Activated CD4-positive, alpha-beta T cell treated with anti-CD3 and anti-CD28 coated beads, Interleukin-2, amount 50 U/mL, for 24 hours (primary cell): ENCODE measurements at places on chromosomes 2 and 18.
A peak's percentile ranks its signal among the peaks of the same experiment; 100 is the strongest.

- DNase-seq, result peak; percentile 50
Observed at GRCh38 chr2:161273038-161273760, 35.0 kb upstream of the PSMD14 start.

GRCh38 chr2:191607096-191607495, 70.8 kb upstream of the NABP1 start:
- no peak for DNase-seq

DNA sequence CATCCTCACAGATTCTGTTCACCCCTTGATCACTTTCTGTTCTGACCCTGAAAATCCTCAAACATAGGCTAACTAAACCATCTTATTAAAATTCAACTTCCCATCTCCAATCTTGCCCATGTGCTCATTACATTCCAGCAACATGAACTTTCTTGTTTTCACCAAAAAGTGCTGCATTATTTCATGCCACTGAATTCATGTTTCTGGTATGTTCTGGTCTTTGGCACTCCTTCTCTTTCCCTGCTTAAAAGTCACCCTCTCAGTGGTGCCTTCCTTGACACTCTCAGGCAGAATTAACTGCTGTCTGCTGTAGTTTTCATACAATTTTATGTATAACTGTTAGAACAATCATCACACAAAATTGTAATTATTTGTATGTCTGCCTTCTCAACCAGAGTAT, 247.7 kb upstream of the RBMS1 start:
- DNase-seq, result no peak

DNA sequence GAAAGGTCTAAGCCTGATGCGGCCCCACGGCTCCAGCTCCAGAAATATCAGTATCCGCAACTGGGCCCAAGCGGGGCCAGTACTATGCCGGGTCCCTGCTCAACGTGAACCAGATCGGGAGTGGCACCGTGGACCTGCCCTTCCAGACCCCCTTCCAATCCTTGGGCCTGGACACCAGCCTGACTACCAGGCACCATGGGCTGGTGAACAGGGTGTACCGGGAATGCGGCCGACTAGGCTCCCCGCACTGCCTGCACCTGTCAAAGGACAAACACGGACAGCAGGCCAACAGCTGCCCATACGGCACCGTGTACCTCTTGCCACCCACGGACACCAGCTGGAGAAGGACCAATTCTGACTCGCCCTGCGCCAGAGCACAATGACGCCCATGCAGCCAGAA, 1196.9 kb upstream of the CHAC2 start:
- no peak for DNase-seq

GRCh38 chr2:171389780-171390179, 44.0 kb downstream of the METTL8 start:
- DNase-seq, result no peak

DNA sequence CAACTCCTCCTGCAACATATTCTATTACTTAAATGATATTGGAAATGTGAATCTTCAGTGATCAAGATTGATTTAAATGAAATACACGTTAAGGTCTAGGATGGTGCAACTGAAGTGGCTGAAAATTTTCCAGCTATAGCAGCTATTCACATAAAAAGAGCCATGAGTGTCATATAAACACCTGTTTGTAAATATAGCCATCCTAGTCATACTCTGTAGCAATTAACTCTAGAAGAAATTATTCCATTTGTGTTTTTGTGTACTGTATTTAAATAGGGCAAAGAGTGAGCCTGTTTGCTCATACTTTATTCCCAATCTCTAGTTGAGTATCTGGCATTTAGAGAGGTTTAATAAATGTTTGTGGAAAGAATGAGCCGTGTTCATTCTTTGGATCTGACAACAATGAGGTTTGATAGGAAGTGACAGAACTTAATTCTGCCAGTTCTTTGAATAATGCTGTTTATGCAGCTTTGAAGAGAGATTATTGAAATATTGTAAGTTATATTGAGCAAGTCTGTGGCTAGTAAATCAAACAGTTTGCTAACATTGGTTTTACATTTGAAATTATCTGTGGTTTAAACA, 49.7 kb downstream of the BABAM2 start:
- DNase-seq, result no peak

DNA sequence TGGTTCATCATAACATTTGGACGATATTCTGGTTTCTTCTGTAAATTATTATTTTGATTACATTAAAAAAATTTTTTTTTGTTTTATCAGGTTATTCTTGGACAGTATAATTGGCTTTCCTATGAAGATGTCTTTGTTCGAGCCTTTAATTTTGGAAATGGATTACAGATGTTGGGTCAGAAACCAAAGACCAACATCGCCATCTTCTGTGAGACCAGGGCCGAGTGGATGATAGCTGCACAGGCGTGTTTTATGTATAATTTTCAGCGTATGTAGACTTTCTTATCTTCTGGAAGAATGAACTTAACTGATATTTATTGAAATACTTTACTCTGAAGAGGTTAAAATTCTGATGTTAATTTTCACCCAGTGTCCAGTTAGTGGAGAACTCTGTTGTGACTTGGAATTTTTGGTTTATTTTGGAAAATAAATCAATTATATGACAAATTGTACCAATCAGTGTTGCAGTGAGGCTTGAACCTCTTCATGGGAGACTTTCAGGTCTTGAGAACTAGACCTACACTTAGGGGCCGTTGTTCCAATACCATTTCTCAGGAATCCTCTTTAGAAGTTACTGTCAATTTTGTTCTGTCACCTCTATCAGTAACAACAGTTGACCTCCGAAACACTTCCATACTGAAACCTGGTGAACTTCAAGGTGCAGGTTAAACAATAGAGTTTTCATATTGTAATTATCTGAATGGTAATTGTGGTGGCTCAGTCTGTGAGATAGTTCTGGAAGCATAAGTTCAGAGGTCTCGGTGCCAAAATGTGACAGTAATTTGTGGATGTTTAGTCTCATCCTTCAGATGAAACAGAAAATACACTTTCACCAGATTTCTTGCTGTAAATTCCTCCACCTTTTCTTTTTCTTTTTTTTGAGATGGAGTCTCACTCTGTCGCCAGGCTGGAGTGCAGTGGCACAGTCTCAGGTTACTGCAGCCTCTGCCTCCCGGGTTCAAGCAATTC, 55.7 kb downstream of the ACSL3 start:
- no peak for DNase-seq

GRCh38 chr2:95007031-95007609, 18.4 kb upstream of the MAL start:
- no peak for DNase-seq

DNA sequence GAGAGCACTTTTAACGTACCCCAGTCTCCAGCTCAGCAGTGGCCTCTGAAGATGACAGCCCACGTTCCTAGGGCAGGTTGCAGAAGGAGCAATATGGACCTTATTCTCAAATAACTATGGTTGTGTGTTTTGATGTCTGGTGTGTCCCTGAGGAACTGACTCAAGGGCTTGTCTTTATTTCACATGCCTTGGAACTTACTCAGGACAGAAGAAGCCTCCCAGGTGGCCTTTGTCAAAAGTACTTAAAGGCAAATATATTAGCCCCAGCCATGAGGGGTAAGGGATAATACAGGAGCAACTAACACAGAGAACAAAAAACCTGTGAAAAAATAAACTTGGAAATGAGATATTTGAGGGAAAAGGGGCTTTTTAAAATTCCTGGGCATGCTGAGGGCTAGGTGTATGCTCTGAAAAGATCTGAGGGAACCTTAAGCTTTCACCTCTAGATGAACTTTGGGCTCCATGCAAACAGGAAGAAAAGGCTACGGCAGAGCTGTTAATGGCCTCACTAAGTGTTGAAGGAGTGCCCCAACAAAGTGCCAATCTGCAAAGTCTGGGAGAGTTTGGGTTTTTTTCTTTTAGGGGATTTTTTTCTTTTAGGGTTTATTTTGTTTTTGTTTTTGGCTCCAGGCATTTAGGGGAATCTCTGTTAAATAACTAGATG, 40.3 kb downstream of the SRBD1 start:
- no peak for DNase-seq
